ENCODE measurements at places on chromosomes 5 and 9.

GRCh38 chr9:137233143-137233980 is 2.7 kb downstream of the SLC34A3 start:
- H3K4me3 ChIP-seq = no peak overlapping the region
- no peaks in the 10 kb centered on the region for H3K36me3 ChIP-seq
- H3K4me1 ChIP-seq = peaks cover 10% of the 10 kb centered on the region
- no peaks in the 10 kb centered on the region for H3K27me3 ChIP-seq
- H3K27ac ChIP-seq = no peak overlapping the region

- H3K27me3 ChIP-seq = no peaks in the 10 kb centered on the region
- no peaks in the 10 kb centered on the region for H3K36me3 ChIP-seq
- H3K4me3 ChIP-seq = no peak overlapping the region
- no peak overlapping the region for H3K27ac ChIP-seq
These were observed 16.4 kb upstream of the C5orf58 start for GRCh38 chr5:170216257-170216864.

DNA sequence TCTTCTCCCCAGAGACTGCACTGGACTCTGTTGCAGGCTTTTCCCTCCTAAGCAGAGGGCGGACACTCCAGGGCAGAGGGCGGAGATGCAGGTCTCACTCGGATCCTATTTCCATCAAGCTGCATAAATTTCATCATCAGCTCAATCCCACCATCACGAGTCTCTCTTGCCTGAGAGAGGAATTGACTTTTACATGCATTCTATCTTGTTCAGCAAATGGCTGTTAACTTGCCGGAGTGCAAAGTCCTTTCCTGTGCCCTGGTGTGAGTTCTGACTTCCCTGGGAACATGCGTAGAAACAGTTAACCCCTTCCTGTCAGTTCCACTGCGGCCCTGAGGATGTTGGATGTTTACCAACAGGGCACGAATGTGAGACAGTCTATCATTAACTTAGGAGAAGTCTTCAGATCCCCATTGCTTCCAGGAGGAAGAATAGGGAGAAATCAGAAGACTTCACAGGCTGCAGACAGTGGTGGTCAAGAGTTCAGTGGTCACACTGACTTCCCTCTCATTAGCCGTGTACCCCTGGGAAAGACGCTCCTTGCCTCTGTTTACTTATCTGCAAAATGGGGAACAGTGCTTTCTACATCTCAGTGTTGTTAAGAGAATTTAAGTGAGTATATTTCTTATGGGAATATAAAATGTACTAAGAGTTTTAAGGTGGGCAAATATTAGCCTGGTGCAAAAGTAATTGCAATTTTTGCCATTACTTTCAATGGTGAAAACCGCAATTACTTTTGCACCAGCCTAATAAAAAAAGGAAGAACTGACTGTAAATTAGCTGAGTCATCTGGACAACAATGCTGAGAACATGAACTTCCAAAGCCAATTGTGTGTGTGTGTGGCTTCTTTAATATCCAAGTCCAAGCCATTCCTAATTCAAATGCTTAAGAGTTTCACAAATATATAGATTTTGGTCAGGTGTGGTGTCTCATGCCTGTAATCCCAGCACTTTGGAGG is 248.0 kb downstream of the DRD1 start:
- H3K36me3 ChIP-seq = no peaks in the 10 kb centered on the region
- peak; percentile 35 for DNase-seq
- no peaks in the 10 kb centered on the region for H3K27me3 ChIP-seq
- H3K4me1 ChIP-seq = no peaks in the 10 kb centered on the region
- H3K27ac ChIP-seq = no peak overlapping the region

DNA sequence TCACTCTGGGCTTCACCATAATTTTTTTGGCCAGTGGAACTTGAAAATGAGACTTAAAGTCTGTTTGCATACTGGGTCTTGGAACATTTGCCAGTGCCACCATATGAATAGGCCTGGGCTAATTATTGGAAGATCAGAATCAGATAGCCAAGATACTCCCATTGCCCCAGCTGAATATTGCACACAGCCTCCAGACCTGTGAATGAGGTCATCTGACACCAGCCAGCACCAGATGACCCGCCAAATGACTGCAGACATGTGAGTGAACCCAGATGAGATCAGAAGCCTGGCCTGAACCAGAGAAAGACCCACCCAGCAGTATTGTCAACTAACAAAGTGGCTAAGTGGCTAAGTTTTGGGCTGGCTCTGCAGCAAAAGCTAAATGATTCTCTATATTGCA is 220.5 kb upstream of the MPDZ start:
- no peaks in the 10 kb centered on the region for H3K36me3 ChIP-seq
- no peaks in the 10 kb centered on the region for H3K4me1 ChIP-seq
- no peak for DNase-seq
- H3K27ac ChIP-seq = no peak overlapping the region
- no peaks in the 10 kb centered on the region for H3K27me3 ChIP-seq

DNA sequence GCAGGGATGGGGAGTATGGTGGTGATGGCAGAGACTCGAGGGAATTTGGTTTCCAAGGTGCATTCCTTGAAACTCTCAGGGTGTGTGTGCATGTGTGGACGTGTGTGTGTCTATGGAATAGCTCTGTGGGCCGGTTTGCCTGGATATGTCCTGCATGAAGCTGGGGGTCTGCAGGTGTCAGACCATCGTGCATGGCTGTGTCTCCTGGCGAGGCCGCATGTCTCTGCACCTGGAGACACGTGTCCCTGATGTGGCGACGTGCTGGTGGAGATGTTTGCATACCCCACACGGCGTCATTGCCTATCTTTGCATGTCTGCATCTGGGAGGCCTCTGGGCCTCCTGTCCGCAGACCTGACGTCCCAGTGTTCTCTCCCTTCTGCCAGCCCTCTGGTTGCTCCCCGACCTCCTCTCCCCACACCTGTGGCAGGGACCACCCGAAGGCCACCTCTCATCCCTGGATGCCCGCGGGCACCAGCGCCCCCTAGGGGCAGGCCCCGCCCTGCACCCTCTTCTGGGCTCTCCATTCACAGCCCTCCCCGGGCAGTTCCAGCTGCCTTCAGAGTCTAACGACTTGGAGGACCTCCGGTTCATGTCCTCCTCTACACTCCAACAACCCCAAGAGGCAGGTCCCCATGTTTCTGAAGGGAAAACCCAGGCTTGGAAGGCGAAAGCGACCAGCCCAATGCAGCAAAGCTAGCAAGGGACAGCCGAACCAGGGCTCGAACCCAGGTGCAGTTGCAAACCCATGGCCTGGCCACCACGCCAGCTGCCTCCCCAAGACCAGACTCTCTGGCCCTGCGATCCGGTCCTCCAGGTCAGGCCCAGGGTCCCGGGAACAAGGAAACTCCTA is 88.6 kb downstream of the LMX1B start:
- H3K27me3 ChIP-seq = no peaks in the 10 kb centered on the region
- H3K4me3 ChIP-seq = no peak overlapping the region
- H3K4me1 ChIP-seq = peaks cover 4% of the 10 kb centered on the region
